H7 (cell line): ENCODE measurements at places on chromosomes 2 and 18. TPM values are rescaled to one million over a fixed set of nuclear protein-coding genes. Genes with fewer than 3 reads are reported as not detected.

GRCh38 chr2:153213022-153213421, 265.5 kb downstream of the RPRM start:
- no peak for DNase-seq

- peak; percentile 84 for DNase-seq
Measured at GRCh38 chr2:234135750-234136221, 85.3 kb downstream of the SPP2 start.

DNA sequence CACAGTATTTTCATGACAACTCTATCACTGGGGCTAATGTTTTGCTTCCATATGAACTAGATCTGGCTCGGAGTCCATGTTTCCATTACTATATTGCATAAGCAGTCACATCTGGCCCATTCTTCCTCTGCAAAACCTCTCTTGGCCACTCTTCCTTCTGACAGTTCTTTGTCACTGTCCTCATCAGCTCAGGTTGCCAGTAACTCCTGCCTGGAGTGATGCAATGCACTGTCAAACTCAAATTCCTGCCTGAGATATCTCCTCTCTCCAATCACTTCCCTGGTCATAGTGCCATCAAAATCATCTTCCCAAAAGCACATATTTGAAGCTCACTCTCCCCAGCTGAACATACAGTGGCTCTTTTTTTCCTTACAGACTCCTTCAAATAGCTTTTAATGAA, 66.1 kb downstream of the COLEC12 start:
- DNase-seq: no peak

DNA sequence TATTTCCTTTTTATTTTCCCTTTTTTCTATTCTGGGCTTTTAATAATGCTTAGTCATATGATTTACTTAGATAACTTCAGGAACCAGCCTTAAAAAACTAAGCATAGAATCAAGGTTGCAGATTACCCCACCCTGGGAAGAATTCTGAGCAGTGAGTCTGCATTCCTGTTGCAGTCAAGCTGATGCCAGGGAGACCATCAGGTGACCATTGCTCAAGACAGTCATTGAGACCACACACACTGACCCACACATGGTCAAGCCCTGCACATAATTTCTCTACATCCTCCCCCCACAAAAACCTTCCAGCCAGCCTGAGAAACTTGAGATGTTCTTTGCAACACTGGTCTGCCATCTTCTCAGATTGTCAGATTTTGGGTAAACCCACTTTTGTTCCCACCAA, 83.9 kb downstream of the SH3YL1 start:
- no peak for DNase-seq

DNA sequence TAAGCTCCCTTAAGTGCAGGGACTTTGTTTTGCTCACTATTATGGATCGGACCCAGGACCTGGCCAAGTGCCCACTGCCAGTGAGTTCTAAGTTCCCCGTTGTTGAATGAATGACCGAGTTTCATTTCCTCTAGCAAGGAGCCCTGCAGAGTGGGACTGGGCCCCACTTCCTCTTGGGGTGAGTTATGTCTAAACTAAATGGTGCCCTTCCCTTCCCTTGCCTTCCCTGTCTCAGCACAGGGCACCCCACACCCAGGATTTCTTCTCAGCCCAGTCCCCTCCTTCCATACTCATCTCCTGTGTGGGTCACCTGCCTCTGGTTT, 195.3 kb upstream of the HS6ST1 start:
- no peak for DNase-seq

DNA sequence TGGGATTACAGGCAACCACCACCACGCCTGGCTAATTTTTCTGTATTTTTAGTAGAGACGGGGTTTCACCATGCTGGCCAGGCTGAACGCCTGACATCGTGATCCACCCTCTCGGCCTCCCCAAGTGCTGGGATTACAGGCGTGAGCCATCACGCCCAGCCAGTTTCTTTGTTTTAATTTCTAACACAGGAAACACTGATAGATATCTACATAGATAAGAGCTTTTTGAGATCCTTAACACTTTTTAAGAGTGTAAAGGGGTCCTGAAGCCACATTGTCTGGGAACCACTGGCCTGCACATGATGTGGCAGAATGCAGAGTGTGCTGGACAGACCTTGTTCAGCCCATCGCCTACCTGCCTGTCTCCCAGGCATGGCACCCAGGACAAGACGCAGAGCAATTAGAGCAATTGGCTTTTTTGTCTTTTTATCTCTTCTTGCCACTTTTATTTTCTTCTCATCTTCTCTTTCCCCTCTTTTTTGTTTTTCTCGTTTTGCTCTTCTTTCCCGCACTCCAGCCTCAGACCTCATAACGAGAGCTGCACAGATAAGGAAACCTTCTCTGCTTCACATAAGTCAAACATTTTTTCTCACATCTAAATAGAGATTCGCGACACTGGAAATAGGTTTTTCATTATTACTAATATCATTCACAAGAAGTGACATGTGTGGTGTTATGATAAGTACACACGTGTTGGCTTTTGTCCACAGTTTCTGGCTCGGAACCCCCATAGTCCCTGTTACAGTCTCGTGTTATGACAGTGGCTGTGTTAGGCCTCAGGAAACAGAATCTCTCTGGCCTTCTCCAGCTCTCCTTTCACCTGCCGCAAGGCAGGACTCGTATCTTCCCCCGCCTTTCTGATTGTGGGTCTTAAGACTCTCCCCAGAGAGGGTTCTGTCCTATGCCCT, 25.2 kb upstream of the GPR55 start:
- no peak for DNase-seq

DNA sequence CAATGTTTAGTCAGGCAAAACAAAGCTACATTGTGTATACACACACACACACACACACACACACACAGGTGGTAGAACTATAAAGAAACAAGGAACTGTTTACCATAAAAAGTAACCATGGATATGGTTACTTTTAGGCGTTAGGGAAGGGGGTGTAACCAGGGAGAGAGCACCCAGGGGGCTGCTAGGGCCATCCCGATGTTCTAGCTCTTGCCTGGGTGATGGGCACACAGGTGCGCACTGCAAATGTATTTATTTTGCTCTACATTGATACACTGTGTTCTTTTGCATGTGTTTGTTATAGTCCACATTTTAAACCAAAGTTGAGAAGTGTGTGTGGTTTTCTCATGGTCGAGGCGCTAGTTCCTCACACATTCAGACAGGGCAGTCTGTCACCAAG, 69.8 kb upstream of the MYCN start:
- no peak for DNase-seq

- DNase-seq: no peak
Measured at GRCh38 chr2:145070703-145071102, 550.8 kb upstream of the ZEB2 start.

- no peak for DNase-seq
Measured at GRCh38 chr2:38733300-38733971, 17.7 kb downstream of the SRSF7 start.

GRCh38 chr2:98704499-98705332, 26.2 kb downstream of the MGAT4A start:
- no peak for DNase-seq

DNA sequence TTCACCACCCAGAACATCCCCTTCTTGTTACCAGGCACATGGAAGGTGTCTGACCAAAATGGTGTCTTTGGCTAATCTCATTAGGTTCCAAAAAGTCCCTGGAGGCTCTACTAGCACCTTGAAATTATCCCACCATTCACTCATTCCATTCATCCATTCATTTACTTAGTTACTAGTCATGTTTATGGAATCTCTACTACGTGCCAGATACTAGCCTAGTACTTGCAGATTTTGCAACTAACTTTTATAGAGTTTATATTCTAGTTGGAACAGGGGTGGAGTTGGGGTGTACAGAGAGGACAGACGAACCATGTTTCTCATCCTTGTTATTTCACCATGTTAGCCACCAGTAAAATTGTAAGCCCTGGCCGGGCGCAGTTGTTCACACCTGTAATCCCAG, 4.0 kb upstream of the NOP58 start:
- DNase-seq: no peak

DNA sequence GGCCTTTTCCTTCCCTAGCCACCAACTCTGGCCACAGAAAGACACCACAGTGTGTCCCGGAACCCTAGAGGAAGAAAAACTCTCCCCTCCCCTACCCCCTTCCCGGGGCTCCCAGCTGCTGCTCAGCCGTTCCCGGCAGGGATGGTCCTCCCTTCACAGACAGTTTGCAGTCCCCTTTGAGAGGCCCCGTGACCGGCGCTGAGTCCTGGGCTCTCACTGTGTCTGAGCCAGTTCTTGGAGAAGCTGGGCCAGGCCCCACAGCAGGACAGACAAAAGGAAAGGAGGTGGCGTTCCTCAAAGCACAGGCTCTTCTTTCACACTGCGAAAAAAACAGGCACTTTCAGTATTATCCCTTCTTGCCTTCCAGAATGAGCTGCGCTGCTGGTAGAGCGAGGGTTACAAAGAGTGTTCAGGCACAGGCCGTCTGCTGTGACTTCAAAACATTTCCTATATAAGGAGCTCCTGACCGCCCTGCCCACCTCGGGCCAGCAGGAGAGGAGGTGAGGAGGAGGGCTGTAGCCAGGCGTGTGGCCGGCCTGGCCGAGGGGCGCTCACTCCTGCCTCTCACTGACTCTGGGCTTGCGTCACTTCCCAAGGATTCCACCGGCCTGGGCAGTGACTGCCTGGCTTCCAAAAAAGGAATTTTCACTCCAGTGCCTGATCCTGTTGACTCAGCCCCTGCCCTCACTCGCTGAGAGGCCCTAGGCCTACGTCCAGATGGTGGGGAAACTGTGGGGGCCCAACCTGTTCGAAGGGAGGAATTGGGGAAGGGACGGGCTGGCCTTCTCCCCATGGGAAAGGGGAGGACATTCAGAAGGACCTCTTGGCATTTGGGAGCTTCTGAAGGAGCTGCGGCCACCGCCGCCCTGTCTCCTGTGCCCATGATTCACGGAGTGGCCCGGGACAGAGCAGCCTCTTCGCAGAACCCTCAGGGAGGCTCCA, 24.9 kb downstream of the CIDEA start:
- peak; percentile 91 for DNase-seq

DNA sequence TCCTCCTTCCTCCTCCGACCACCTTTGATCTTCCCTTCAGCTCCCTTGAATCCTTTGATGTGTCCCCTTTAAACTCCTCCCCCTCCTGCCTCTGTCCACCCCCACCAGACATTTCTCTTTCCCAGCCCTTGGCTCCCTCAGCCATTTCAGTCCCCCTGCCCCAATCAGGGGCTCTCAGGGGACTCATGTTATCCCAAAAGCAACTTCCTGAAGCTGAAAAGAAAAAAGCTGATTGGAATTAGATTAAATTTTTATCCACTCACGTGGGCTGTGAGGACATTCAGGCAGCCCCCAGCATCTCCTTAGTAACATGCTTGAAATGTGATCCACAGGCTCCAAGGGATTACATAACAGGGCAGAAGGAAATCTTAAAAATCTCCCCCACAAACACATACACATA, 81.3 kb downstream of the NEURL3 start:
- DNase-seq: no peak

GRCh38 chr2:20555954-20556353, 94.9 kb downstream of the HS1BP3 start:
- DNase-seq: no peak

- no peak for DNase-seq
Measured at GRCh38 chr18:63192885-63193349, 126.7 kb downstream of the BCL2 start.

DNA sequence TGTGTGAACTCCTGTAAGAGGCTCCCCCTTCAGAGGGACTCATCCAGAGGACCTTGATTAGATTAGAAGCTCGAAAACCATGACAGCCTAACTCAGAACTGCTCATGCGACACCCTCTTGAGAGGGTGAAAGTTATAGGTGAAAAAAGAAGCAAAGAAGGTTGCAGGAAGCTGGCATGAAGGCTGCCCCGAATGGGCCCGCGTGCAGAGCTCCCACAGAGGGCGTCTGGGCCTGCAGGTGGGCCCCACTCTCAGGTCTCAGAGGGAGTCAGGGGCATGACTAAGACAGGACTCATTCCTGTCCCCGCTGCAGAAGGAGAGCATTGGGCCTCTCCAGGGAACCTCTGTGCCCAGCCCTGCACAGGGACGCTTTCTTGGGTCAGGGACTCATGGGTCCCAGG, 235.4 kb downstream of the EIPR1 start:
- no peak for DNase-seq

GRCh38 chr2:14712111-14712510, 79.6 kb downstream of the LRATD1 start:
- DNase-seq: no peak

GRCh38 chr18:50009773-50010335, 185.1 kb downstream of the MYO5B start:
- DNase-seq: peak; percentile 67

- DNase-seq: no peak
Measured at GRCh38 chr2:50408936-50409335, 623.0 kb downstream of the NRXN1 start.

DNA sequence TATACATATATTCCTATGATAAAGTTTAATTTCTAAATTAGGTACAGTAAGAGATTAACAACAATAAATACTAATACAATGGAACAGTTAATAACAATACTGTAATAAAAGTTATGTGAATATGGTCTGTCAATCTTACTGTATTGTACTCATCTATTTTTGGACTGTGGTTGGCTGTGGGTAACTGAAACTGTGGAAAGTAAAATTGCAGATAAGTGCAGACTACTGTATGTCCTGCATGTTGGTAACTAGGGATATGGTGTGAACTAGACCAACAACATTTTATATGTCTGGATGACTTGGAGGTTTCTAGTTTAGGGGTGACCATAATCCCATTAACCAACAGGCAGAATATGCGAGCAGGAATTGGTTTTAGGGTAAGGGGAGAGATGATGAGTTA, 23.3 kb downstream of the PHLPP1 start:
- no peak for DNase-seq

DNA sequence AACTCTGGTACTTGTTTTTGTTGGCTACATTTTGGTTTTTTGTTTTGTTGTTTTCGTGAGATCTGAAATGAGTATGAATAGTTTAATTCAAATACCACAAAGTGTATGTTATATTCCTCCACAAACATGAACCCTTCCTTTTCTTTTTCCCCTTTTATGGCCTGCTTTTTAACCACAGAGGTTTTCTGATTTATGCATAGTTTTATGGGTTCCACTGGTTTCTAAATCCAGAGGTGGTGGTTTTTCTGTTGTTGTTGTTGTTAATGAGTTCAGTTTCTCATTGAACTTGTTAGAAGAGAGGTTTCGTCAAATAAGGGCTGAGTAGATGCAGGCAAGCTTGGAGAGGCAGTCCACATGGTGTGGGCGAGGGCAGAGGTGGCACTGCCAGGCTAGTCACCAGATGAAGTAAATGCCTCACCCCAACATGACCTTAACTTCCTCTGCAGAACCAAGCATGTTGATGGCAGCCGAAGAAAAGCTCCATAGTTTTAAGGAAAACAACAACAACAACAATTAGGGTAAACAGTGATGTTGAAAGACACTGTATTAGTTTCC, 72.5 kb downstream of the RIF1 start:
- DNase-seq: no peak

MTCL1 gene
- total RNA-seq: 16.0 and 24.6 TPM in 2 replicates

GPBAR1 gene
- total RNA-seq: 0.11 TPM in 1 of 2 replicates, not detected in the other

LIMS2 gene
- 0.33 and 1.4 TPM in 2 replicates for total RNA-seq

CKAP2L gene
- total RNA-seq: 14.9 and 24.8 TPM in 2 replicates

CYRIA gene
- total RNA-seq: 1.5 and 1.7 TPM in 2 replicates

CYP27C1 gene
- 0.59 and 0.83 TPM in 2 replicates for total RNA-seq

SERPINB12 gene
- not detected in 2 replicates for total RNA-seq

REV1 gene
- 21.1 and 31.9 TPM in 2 replicates for total RNA-seq

DBI gene
- 94.0 and 97.5 TPM in 2 replicates for total RNA-seq
